ENCODE measurements at places on chromosomes 4 and X.

- no peak for DNase-seq
Measured at GRCh38 chr4:68132342-68132741, 2.7 kb upstream of the TMPRSS11F start.

GRCh38 chrX:38175139-38175538, 45.5 kb downstream of the SRPX start:
- peak; percentile 5 for DNase-seq

- no peak for DNase-seq
Measured at GRCh38 chrX:121570072-121570841, 522.8 kb downstream of the GLUD2 start.

GRCh38 chr4:182280436-182281111, 37.4 kb downstream of the TENM3 start:
- DNase-seq: no peak

- peak; percentile 3 for DNase-seq
Measured at GRCh38 chrX:38375891-38376290, 23.5 kb downstream of the OTC start.

DNA sequence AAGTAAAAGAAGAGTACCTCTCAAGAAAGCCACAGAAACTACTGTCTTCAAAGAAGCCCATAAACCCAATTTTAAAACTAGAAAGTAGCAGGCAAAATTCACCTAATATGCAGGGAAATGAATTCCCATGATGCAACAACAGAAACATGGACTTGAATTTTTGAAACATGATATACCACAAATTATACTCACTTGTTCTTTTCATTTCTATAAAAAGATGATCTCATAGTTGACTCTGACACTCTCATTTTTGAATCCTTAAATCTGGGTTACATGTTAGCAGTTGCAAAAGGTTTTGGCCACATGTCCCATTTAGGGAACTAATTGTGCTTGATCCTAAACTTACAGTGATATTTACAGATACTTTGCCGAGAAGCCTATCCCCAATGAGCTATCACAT, 1130.8 kb downstream of the FAT4 start:
- DNase-seq: no peak

GRCh38 chr4:109887071-109887470, 25.6 kb upstream of the EGF start:
- no peak for DNase-seq

DNA sequence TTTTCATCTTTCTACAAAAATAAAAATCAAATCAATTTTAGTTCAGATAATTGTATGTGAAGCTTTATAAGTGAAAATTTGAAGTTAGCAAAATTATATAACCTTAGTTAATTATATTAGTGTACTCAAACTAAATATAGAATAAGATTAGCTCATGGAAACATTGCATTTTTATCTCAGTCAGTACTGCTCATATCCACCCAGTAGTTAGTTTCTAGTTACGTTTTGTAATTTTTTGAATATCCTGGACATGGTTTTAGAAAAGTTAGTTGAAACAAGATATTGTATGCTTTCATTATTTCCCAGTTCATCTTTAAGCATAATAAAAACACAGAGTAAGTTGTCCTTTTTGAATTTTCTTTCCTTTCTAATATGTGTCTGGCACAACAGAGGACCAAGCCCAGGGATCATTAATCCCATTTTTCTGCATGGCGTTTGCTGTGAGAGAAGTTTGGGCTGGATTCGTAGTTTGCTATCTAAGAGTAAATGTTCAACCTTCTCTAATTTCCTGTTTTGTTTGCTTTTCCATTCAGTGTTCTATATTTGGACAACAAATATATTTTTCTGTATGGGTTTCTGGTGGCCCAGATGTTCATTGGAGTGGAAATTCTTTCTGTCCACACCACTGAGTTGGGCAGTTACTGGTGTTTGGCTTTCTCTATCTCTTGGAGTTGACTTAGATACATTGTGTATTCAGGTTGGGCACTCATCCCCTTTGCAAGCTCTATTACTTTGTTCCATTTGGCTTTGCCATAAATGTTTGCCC, 12.1 kb downstream of the TBL1X start:
- DNase-seq: no peak

- no peak for DNase-seq
Measured at GRCh38 chr4:145567516-145567915, 51.7 kb upstream of the MMAA start.

- DNase-seq: no peak
Measured at GRCh38 chrX:17547658-17548057, 172.7 kb downstream of the NHS start.

DNA sequence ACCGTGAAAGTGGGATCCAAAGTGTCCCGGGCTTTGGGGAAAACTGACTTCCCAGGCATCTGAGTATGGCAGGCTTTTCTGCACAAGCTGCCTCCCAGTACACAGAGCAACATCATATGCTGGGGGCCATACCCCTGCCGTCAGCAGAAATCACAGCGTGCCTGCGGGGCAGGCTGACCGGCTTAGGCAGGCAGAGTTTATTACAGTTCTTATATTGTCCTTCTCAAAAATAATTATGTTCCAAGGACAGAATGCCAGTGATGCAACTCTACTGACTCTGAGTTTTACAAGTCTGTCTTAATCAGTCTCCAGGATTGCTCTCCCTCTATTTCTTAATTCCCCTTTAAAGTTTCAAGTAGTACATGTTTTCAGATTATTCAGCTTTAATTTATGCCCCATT, 37.0 kb downstream of the IL21 start:
- no peak for DNase-seq

DNA sequence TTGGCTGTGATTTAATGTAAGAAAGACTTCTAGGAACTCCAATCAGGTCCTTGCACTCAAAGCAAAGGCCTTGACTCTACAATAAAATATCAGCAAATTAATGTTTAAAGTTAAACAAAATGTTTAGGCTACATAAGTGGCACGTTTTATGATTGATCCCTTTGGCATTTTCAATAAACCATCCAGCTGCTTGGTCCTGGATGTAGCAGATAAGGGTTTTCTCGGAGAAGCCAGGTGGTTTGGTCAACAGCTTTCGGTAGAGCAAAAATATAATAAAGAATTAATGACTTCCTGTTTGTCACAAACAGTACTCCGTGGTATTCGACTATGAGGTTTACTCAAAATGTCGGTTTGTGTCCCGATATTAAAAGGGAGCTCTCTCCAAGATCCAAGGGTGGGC, 95.8 kb downstream of the GEMIN8 start:
- DNase-seq: no peak

- DNase-seq: peak; percentile 44
Measured at GRCh38 chr4:153152501-153153338, 51.5 kb upstream of the TRIM2 start.

DNA sequence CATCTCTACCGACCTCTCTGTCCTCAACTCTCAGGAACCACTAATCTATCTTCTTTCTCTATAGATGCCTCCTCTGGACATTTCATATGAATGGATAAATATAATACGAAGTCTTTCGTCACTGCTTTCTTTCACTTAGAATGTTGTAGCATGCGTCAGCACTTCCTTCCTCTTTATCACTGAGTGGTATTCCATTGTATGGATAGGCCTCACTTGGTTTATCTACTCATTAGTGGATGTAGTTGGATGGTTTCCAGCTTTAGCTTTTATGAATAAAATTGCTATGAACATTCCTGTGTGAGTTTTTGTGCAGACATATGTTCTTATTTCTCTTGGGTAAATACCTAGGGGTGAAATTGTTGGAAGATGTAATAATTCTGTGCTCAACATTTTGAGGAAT, 528.2 kb upstream of the FAT1 start:
- no peak for DNase-seq

GRCh38 chrX:19629541-19629940, 114.2 kb upstream of the MAP3K15 start:
- peak; percentile 11 for DNase-seq

- no peak for DNase-seq
Measured at GRCh38 chr4:95272036-95272435, 276.7 kb downstream of the UNC5C start.

DNA sequence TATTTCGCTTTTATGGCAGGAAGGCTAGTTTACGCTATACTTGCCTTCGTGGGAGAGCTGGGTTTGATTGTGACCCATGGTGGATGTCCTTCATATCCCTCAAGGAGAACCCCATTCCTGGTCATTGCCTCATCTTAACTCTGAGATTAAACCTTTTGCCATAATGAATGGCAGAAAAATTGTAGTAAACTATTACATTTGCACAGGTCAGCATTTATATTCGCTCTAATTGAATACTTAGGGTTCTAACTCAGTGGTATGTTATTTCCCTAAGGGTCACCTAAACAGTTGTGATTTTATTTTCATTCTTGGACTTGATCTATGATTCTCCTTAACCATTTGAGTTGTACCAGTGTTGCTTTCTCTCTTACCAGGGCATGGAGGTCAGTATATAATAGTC, 13.4 kb downstream of the PDK3 start:
- no peak for DNase-seq

DNA sequence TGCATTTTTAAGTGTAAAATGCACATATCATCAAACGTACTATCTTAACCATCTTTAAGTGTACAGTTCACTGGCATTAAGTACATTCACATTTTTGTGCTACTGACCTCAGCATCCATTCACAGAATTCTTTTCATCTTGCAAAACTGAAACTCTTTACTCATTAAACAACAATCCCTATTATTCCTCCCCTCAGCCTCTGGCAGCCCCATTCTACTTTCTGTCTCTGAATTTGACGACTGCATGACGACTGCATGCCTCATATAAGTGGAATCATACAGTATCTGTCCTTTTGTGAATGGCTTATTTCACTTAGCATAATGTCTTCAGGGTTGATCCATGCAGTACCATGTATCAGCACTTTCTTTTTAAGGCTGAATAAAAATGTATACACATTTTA, 38.7 kb downstream of the CNKSR2 start:
- no peak for DNase-seq

DNA sequence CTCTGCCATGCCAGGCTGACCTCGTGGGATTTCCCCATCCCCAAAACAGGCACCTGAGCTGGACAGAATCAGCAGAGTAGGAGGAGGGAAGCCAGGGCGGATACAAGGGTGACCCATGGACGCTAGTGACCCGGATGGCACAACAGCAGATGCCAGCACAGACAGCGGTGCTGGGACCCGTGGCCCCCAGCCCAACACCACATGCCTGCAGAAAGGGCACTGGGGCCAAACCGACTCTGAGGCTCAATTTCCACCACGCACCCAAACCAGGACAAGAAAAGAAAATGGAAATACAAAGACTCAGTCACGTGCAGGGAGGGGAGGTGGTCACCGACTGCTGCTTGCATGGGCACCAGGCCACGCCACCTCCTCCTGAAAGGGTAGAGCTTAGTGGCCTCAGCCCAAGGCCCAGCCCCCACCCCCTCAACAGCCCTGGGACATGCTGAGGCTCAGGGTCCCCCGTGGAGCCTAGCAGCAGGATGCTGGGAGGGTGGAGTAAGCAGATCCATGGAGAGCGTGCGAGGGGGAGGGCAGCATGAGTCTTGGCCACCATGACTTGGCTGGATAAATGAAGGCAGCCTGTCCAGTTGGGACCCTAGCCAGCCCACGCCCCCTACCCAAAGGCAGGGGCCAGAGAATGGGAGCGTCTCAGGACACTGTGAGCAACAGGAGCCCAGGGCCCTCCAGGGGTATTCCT, 47.7 kb downstream of the C4orf50 start:
- no peak for DNase-seq

GRCh38 chr4:6489927-6490326, 17.5 kb upstream of the PPP2R2C start:
- no peak for DNase-seq

DNA sequence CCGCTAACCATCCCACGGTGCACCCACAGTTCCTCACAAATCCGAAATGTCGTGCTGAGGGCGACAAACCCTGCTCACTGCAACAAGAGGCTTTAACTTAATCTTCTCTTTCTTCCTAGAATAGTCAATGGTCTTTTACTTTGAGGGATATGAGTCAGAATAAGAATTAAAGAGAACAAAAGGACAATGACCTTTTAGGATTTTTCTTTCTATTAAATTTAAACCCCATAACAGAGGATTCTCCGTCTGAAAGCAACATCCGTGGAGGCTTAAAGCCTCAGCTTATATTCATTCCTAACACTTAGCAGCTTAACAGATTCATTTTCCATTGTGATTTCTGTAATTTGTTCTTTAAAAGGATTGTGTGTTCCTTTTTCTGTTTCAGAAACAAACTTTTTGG, 44.9 kb upstream of the PUDP start:
- DNase-seq: no peak

- no peak for DNase-seq
Measured at GRCh38 chr4:113444386-113444785, 317.2 kb downstream of the CAMK2D start.

- DNase-seq: no peak
Measured at GRCh38 chrX:24515447-24515846, 50.4 kb downstream of the PDK3 start.

- no peak for DNase-seq
Measured at GRCh38 chrX:10157543-10157942, 768 bp downstream of the CLCN4 start.

- no peak for DNase-seq
Measured at GRCh38 chr4:2862528-2862927, 18.9 kb downstream of the ADD1 start.

GRCh38 chr4:104531390-104531789, 36.7 kb upstream of the CXXC4 start:
- no peak for DNase-seq

DNA sequence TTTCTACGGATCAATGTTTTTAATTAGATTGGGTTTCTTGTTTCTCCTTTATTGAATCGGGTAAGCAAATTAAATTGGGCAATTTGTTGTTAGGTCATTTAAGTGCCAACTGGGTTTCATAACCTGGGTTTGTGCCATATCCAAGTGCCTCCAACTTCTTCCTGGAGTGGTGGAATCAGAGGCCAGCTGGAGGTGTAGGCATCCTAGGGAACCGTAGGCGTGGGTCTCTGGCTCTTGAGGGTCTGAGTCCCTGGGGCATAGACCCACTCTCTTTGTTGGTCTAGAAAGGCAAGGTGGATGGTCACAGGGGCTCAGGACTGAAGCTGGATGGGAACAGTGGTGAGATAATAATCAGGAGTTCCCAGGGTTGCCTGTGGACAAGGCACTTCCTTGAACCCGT, 18.3 kb downstream of the CNGA2 start:
- DNase-seq: no peak

DNA sequence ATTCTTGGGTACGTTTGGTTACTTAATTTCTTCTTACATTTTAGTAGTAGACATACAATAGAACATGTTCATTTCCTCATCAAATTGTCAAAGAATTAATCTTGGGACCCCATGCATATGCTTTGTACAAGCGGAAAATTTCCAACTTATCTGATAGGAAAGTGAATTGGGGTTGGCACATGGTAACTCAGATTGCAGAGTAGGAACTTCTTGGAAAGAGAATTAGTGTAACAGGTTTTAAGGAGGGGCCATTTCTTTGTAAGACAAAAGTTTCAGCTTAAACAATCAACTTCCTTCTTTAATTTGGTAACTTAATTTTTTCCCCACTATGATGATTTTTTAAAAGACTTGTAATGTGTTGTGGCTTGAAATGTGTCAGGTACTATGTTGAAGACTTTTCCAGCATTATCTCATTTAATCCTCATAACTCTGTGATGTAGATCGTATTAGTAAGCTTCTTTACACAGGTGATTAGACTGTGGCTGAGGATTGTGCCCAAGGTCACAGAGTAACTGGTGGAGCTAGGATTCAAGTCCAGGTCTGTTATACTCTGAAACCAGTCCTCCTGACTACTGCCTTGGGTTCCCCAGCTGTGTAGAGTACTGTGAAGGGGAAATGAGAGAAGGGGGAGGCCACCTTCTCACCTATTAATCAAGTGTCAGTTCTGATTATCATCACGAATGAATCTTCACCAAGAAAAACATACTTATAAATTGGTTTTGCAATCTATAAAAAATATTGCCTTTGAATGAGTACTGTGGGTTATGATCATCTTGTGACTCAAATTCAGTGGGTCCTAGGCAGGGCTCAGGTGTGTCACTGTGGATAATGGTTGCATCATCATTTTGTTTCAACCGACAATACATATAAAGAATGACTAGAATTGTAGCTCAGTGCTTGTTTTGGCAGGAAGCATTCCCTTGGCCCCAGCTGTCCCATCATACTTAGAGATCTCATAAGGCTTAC, 4.3 kb downstream of the GK start:
- no peak for DNase-seq
